ENCODE measurements at places on chromosomes 5 and 9. TPM values are rescaled to one million over a fixed set of nuclear protein-coding genes. Genes with fewer than 3 reads are reported as not detected.

FOCAD gene
- 16.4 TPM for total RNA-seq

NMUR2 gene
- 0.13 TPM for total RNA-seq

RNF180 gene
- 0.32 TPM for total RNA-seq

CORO2A gene
- total RNA-seq = 1.2 TPM

AIF1L gene
- total RNA-seq = 1.7 TPM

KIF4B gene
- total RNA-seq = not detected

SLC34A1 gene
- not detected for total RNA-seq

HTR1A gene
- not detected for total RNA-seq

HAND1 gene
- 0.23 TPM for total RNA-seq

GPX8 gene
- 35.2 TPM for total RNA-seq

OBP2B gene
- not detected for total RNA-seq

C9orf50 gene
- not detected for total RNA-seq

MYOZ3 gene
- total RNA-seq = 0.22 TPM

WWC1 gene
- 80.3 TPM for total RNA-seq

ARL14EPL gene
- 0.35 TPM for total RNA-seq

TAF11L8 gene
- not detected for total RNA-seq

ARID3C gene
- total RNA-seq = not detected

SGTB gene
- total RNA-seq = 6.3 TPM

MTRR gene
- 27.0 TPM for total RNA-seq

CNTNAP3 gene
- 11.0 TPM for total RNA-seq

PCDHA1 gene
- 0.15 TPM for total RNA-seq

TLX3 gene
- not detected for total RNA-seq

PCDHGA6 gene
- total RNA-seq = 0.13 TPM

SLC6A19 gene
- total RNA-seq = 0.08 TPM

CCDC180 gene
- 0.94 TPM for total RNA-seq
